Right renal cortex interstitium (tissue), 3 donors: ENCODE measurements at places on chromosomes 2 and 18.
A peak's percentile ranks its signal among the peaks of the same experiment; 100 is the strongest.

- peak; percentile 10 for DNase-seq
Measured at GRCh38 chr18:31684279-31685096, at the start of gene B4GALT6. Gene B4GALT6, minus strand, starts transcription at chr18:31684581. Its CDS starts 155 bp downstream, at chr18:31684426.

DNA sequence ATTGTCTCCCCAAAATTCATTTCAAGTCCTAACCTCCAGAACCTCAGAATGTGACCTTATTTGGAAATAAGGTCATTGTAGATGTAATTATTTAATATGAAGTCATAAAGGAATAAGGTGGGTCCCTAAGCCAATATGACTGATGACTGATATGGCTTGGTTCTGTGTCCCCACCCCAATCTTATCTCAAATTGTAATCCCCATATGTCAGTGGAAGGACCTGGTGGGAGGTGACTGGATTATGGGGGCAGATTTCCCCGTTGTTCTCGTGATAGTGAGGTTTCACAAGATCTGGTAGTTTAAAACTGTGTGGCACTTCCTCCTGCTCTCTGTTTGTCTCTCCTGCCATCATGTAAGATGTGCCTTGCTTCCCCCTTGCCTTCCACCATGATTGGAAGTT is 43.0 kb upstream of the BCL11A start:
- DNase-seq: no peak

GRCh38 chr18:37639846-37640245 is 74.2 kb upstream of the CELF4 start:
- DNase-seq: no peak

GRCh38 chr2:39497082-39497801 is 60.2 kb upstream of the MAP4K3 start:
- no peak for DNase-seq

DNA sequence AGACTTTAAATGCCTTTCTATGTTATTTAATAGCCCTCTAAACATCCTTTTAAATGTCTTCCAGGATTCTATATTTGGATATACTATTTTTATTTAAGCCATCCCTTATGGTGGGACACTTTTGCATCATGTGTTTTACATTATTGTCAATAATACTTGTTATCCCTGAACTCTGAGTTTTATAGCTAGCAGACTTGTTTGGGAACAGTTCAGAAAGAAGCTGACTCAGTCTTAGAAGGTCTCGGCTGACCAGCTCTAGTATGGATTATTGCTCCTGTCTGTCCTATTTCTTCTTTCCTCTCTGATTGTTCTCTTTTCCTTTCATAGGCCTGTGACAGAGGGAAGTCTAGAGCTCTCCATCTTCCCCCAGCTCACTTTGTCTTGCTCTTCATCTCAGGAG is 77.3 kb upstream of the CXCR4 start:
- no peak for DNase-seq

DNA sequence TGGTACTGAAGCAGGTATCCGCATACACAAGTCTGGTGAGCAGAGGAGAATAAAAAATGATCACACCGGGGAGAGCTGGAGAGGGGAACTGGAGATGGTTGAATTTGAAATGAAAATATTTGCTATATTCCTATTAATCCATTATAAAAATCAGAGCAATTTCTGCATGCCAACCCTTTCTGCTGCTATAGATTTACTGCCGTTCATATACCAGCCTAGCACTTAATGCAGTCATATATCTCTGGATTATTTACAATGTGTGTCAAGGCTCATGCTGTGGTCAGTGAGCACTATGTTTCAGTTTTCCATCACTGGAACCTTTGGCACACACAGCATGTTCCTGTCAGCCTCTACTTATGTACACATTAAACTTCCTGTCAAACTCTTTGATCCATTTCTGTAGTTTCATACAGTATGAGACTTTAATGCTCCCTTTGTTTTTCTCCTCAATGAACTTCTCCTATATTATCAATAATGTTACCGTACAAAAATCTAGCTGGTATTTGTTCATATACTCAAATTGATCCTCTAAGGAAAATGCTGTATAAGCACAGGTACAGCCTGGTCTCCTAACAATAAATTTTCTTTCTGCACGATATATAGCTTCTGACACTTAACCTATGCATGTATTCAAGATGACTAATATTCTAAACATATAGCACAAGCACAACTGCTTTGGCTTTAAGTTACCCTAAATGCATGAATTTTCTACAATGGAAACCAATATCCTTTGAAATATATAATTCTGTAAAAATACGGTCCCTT is 36.7 kb downstream of the FANCL start:
- no peak for DNase-seq

DNA sequence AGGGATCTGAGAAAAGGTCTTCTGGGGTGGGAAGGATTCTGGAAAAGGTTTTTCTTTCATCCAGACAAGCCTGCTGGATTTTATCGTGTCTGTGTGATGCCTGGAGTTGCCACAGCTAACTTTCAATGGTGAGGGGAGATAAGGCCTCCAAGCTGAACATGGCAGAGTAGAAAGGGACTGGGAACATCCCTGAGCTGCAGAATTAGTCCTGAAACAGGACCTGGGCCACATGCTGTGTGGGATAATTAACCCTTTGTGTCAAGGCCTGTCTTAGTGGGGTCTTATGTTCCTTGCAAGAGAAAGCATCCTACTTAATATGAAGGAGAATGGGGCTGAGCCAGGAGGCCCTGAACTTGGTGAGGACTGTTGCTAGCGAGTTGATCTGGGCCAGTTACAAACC is 66.4 kb downstream of the VSNL1 start:
- DNase-seq: no peak

DNA sequence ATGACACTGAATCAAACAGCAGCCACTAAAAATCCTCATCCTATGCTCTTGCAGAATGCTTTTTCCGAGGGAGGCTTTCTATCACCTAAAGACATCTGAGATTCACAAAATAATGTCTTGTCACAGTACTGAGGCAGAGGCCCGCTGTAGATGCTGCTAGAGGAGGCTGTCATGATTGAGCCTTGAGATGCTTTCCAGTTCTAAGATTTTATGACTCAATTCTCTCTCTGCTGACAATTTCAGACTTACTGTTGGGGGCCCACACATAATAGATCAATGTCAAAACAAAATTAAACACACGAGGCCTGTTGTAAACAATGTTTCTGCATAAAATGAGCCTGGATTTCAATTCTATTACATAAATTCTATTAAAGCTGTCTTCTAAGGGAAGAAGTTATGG is 132.7 kb upstream of the ARL4C start:
- no peak for DNase-seq

- no peak for DNase-seq
Measured at GRCh38 chr2:102618452-102619413, 620 bp upstream of the SLC9A2 start.

DNA sequence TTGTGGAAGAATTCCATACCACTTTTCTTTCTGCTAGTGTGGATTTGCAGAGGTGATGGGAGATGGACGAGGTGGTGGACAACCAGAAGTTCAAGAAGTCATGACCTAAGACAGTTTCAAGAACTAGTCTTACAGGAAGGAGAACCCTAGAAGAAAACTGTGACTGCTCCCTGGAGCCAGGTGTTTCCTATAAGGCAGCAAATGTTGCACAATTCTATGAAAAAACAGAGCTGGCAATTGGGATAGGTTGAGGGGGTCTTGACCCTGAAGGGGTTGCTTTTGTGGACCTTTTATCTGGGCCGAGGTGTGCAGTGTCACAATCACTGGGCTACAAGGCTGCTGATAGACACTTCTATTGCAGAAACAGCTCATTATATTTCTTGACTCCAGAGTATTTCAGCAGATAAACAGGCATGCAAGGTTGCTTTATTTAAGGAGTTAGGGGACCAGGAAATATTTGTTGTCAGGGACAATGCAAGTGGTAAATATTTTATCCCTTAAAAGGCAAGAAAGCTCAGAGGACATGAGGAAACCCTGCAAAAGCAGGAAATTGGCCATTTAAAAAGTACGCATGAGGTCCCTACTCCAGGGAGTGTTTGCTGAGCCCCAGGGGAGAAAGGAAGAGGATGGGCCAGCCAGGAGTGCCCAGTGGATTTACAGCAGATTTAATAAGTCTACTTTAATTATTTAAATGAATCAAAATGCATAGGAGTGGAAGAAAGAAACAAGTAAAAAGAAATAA is 22.9 kb downstream of the APCDD1 start:
- no peak for DNase-seq

DNA sequence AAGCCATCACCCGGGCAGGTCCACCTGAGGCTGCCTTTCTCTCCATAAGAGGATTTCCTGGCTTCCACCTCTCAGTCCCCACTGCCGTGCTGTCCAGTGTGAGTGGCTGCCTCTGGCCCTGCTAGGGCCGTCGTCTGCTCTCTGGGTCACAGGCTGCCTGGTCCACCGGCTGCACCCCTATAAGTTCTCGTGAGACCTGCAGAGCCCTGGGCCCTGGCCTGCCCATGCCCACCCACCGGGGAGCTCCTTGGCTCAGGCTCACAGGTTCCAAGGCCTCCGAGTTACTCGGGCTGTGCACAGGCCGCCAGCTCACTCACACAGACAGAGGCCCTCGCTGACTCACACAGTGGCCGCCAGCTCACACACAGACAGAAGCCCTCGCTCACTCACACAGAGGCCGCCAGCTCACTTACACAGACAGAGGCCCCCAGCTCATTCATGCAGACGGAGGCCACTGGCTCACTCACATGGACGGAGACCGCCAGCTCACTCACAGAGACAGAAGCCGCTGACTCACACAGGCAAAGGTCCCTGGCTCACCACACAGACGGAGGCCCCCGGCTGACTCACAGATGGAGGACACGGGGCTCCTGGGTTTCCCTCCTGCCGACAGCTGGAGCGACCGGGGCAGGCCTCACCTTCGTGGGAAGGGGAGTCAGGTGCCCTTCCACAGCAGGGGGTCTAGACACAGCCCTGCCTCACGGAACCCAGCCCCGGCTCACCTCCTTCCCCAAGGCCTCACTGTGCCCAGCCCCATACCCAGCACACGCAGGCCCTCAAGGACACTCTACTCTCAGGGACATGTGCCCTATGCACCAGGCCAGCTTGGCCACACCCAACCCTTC is 334.1 kb upstream of the MYT1L start:
- DNase-seq: no peak

DNA sequence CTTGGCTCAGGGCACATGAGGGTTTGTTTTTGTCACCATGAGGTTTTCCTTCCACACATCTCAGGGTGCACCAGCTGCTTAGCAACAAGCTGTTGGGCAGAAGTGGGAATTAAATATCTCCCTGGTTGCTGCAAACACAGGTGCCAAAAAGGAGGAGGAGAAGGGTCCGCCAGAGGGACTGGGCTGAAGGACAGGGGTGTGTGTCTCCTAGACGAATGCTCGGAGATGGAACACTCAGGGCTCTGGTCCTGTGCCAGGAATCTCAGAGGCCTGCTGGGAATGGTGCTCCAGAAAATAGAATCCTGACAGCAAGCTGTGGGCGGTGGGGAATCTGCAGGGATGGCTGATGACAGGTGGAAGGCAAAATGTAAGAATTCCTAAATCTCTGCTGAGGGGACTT is 94.5 kb downstream of the VSNL1 start:
- no peak for DNase-seq
